Glutamatergic neuron (in vitro differentiated cells): ENCODE measurements at places on chromosomes 1 and 21. TPM values are rescaled to one million over a fixed set of nuclear protein-coding genes. Genes with fewer than 3 reads are reported as not detected.

DHRS3 gene
- not detected for total RNA-seq

GBP4 gene
- total RNA-seq, result not detected

MAP3K7CL gene
- 1.2 TPM for total RNA-seq

TNFRSF18 gene
- 3.0 TPM for total RNA-seq

NBPF4 gene
- not detected for total RNA-seq

ELF3 gene
- 0.96 TPM for total RNA-seq

F3 gene
- 0.93 TPM for total RNA-seq

LEMD1 gene
- 2.0 TPM for total RNA-seq

RGS13 gene
- total RNA-seq, result not detected

LCA5L gene
- not detected for total RNA-seq

ENSA gene
- 122 TPM for total RNA-seq

DNASE2B gene
- total RNA-seq, result not detected

COL8A2 gene
- not detected for total RNA-seq

TM2D1 gene
- total RNA-seq, result 21.1 TPM

PADI4 gene
- total RNA-seq, result not detected
